HEK293T (cell line): ENCODE measurements at places on chromosomes 1 and 21.

GRCh38 chr21:35476621-35477395 lies 427.7 kb upstream of the RUNX1 start:
- DNase-seq, result no peak

GRCh38 chr1:234093741-234094140 lies 189.3 kb downstream of the SLC35F3 start:
- no peak for DNase-seq

- no peak for DNase-seq
These were observed 91.3 kb downstream of the ITSN1 start for GRCh38 chr21:33733601-33734000.

DNA sequence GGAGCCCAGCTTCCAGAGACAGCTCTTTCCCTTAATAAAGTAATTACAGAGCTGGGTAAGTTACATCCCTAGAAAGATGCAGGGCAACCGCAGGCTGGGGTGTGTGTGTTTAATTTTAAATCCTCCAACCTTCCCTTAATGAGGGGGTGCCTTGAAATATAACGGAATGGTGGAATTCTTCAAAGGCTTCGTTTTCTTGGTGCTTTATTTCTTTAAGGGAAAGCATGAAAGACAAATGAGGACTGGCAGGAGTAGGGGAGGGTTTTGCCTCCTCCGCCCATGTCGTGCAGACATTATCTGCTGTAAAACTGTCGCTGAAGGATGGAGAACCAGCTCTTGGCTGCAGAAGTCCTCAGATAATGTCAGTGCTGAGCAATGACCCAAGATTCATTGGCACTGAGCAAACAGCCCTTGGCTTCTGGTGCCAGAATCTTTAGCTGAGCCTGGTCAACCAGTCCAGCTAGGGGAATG lies 15.5 kb downstream of the SLC6A17 start:
- no peak for DNase-seq

- no peak for DNase-seq
These were observed 101.8 kb downstream of the PBX1 start for GRCh38 chr1:164660775-164661174.
